ENCODE measurements at places on chromosomes 7 and 10.

DNA sequence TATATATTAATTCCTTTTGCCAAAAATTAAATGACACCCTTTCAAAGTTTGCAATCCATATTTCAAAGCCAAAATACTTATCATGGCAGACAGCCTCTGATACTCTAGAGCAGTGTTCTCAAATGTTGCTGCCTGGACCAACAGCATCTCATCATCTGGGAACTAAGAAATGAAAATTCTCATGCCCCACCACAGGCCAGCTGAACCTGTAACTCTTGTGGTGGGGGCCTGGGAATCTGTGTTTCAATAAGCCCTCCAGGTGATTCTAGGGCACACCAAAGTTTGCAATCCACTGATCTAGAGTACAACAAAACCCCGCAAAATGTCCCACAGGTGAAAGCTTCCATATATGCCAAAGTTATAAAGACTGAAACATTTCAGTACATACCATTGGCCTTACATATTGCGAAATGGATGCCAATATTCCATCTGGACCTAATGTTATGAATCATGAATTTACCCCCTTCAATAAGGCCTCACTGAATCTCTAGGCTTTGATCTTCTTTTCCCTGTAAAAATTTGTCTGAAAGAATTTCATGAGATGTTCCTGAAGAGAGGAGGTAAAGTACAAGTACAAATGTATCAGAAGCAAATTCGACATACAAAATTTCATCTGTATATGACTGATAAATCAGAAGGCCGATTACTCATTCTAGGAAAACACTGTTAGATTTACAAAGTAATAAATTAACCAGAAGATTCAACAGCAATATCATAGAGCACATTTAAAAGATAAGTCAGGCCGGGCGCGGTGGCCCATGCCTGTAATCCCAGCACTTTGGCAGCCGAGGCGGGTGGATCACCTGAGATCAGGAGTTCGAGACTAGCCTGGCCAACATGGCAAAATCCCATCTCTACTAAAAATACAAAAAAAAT, 25.3 kb upstream of the EPC1 start:
- peak; percentile 23 for DNase-seq

DNA sequence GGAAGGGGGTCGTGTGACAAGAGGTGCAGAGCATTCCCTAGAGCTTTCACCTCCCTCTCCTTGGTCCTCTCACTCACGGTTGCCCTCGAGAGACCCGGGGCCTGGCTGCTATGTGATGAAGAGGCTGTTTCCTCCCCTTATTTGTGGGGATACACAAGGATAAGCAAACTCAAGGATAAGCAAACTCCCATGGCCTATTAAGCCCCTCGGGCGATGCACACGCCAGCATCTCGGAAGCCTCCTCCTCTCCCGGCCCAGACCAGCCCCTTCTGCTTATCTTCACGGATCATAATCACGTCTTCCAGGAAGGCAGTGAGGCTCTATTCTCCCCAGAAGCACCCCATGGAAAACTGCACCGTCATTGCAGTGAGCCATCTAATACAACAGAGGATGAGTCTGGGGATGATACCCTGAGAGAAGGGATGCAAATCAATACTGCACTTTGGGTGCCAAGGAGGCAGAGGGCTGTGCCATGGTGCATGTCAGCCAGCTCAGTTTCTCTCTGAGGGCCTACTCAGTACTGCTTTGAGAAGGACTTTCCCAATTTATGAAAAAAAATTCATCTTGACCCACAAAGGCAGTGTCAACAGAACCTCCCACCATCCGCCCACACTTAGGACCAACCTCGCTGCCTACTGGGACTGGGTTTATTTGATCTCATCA, 22.2 kb downstream of the TMEM273 start:
- no peak for DNase-seq

DNA sequence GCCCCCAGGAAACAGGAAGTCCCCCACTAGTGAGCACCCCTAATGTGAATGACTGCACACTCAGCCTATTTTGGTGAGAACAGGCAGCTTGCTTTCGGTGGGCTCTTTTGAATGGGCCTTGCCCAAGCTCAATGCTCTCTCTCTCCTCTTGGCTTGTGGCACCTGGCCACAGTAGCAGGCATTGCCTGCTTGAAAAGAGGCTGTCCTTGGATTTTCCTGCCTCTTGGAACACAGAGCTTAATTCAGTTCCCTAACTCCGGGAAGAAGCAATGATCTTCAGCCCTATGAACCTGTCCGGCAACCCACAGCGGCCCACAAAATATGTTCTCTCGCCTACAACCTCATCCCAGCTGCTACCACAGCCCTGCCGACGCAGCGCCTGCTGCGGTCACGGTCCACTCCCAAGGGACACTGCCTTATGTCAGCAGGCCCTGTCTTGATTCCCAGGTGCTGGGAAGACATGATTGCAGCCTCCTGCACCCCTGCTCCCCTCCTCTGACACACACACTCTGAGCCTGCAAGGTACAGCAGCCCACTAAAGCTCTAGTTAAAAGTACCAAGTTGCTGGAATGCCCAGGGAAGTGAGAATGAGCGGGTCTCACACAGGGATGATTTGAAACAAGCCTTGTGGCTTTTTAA, 715.5 kb upstream of the GALNT17 start:
- DNase-seq: no peak

DNA sequence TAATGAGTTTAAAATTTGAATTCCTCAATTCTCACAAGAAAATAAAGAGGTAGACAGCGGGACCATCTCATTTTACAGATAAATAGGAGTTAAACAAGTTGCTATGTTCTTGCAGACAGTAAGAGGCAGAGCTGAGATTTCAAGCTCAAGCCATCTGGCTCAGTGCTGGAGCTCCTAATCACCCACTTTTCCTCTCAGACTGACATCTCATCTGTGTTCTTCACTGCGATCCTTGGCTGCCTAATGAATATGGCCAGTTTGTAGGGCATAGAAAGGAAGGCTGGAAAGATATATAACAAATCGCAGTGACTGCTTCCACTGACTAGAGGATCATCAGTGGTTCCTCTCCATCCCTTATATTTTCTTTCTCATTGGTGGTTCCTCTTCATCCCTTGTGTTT, 151.2 kb downstream of the MPP7 start:
- DNase-seq: no peak

- DNase-seq: no peak
Observed at GRCh38 chr10:71206911-71207310, 5.5 kb upstream of the UNC5B start.

GRCh38 chr10:3807211-3807927, 22.4 kb upstream of the KLF6 start:
- DNase-seq: no peak

GRCh38 chr10:59631882-59632807, 77.5 kb downstream of the SLC16A9 start:
- no peak for DNase-seq

- DNase-seq: no peak
Observed at GRCh38 chr10:97331153-97331703, 3.3 kb downstream of the FRAT2 start.

DNA sequence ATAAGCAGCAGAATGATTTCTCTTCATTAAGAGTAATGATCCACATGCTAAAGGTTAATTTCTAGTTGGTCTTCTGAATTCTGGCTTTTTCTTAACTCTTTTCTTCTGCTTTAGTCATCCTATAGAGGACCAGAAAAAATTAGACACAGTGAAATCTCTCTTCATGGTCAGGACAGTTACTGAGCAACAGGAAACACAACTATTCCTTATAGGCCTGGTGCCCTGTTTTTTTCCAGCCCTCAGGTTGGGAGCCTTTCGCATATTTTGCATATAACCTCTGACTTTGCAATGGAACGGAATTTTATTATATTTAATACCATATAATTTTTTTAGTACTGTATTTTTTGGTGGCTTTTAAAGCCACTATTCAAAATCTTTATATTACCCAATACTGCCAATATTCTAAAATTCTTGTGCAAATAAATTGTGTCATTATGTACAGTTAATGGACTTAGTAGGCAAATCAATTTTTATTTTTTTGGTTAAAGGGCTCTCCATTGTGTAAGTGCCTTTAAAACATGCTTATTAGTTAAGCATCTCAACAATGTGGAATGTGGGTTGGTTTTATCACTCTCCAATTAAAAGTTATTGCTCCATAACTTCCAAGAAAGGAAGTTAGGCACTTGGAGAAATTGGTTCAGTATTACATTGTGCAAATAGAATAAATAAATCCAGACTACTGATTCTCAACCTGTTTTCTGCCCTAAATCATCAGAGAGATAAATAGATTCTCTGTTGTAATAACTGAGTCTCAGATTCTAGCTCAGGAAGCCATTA, 22.5 kb downstream of the ARL4A start:
- DNase-seq: no peak

DNA sequence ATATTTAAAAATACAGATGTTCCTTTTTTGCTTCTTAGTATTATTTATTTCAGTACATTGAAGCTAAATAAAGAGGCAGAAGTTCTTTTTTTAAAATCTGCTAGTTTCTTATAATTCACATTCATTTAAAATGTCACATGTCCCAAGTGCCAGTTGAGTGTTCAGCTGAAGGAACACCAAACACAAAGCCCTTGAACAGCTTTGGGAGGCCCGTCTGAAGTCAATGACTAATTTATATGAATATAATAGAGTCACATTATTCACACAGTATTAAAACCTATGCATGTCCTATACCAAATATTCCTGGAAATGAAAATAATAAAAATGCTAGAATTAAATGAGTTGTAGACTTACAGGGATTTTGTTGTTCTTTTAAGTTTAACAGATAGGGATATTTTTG, 70.3 kb downstream of the GNAI1 start:
- DNase-seq: no peak

GRCh38 chr7:114784177-114784576, 137.7 kb upstream of the MDFIC start:
- no peak for DNase-seq

GRCh38 chr10:17226891-17227303, 1.1 kb upstream of the VIM start:
- no peak for DNase-seq

DNA sequence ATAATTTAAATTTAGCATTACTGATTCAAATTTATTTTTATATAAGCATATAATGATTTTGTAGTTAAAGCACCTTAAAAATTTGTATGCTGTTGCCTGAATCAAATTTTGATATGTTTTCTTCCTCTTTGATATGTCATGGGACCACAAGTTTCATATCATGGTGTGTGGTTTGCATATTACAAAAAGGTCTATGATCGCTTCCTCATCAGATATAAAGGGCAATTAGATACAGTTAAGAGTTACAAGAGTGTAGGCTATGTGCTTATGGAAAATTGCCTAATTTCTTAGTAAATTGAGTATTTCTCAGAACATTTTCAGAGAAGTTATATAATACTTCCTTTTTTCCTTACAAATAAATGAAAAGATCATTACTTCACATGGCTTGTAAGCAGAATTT, 22.2 kb downstream of the MRC1 start:
- no peak for DNase-seq

DNA sequence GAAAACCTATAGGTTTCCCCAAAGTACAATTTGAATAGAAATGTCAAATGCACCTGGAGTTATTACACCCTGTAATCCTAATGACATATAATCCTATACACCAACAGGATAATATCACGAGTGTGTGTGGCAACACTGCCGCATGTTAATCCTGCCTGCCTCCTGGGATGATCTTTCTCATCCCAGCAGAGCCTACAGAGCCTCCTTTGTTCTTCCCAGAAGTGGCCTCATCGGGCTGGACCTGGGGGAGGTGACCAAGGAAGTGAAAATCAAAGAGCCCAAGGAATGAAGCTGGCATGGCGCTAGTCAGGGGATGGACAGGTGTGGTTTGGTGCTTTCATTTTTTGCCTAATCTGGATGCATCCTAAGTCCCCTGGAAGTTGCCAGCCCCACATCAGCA, 29.5 kb upstream of the LEP start:
- DNase-seq: peak; percentile 14

DNA sequence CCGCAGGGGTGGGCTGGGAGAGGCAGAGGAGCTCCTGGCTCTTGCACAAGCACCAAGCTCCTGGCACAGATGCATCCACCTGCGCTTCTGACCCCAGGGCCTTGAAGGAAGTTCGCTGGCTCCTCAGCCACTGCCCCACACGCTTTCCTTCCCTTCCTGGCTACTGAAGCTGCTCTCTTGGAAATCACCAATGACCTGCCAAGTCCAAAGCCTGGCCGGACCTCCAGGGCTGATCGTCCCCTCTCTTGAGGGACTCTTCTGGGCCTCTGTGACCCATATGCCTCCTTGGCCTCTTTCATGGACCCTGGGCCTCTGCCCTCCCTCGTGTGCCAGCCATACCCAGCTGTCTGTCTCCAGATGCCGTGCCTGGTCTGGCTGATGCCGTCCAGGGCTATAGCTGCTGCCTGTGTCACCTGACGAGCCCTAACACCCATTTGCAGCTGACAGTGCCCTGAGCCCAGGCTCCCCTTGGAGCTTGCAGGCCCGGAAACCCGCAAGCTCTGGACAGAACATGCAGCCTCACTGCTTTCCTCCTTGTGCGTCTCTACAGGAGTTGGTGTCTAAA, 113.4 kb downstream of the PRKAG2 start:
- DNase-seq: no peak

DNA sequence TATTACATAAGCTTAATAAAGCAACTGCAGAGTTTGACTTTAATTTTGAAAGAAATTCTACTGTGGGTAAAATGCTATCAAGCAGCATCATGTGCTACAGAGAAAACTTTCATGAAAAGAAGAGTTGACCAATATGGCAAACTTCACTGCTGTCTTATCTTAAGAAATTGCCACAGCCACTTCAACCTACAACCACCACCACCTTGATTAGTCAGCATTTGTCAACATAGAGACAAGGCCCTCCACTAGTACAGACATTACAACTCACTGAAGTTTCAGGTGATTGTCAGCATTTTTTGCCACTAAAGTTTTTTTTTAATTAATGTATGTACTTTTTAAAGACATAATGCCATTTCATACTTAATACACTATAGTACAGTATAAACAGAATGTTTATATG, 350.3 kb downstream of the HPSE2 start:
- DNase-seq: no peak

DNA sequence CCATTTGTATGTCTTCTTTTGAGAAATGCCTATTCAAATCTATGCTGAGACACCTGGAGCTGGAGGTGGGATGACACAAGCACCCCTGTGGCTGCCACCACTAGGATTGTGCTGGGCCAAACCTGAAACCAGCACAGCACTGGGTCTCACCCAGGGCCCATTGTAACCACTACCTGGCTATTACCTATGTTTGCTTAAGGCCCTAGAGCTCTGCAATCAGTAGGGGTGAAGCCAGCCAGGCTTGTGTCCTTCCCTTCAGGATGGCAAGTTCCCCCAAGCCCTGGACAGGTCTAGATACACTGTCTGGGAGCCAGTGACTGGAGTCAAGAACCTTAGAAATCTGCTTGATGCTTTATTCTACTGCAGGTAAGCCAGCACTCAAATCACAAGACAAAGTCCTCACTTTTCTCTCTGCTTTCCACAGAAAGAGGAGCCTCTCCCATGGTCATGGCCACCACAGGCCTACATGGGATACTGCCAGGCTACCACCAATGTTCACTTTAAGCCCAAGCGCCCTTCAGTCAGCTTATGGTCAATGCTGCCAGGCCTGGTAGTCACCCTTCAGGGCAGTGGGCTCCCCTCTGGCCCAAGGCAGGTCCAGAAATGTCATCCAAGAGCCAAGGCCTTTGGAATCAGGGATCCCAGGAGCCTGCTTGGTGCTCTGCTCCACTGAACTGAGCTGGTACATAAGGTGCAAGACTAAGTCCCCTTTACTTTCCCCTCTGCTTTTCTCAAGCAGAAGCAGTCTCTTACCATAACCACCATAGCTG, 105.3 kb downstream of the BMS1 start:
- DNase-seq: no peak
